ENCODE measurements at places on chromosomes 1 and 21.

DNA sequence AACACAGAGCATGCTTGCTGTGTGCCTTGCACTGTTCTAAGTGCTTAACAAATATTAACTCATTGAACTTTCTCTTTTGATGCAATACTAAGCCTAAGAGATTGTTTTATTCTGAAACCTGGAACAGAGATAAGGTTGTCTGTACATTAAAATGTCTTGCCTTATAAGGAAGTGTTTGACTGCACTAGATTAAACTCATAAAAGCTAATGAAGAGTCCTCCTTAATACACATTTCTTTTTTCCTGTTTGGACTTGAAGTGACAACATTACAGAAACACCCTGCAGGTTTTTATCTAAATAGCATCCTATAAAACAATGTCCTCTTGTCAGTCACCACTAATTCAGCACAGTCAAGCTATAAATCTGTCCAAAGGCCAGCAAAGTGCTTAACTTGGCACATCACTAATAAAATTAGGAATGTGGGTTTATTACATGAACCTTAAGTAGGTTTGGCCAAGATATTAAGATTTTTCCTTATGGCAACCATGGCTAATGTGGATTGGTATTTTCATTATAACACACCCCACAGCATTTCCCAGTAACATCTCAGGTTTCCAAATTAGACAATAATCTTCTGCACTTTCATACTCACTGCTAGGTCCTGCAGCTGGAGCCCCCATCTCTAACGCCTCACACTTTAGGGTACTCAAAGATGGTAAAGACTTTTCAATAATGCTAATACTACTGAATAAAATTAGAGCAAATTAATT lies 389.7 kb downstream of the LMO4 start:
- DNase-seq = no peak

GRCh38 chr1:206933333-206933945 lies 11.7 kb upstream of the FCMR start:
- peak; percentile 61 for DNase-seq

- no peak for DNase-seq
These were observed 1.6 kb upstream of the NECAP2 start for GRCh38 chr1:16438924-16439323.

DNA sequence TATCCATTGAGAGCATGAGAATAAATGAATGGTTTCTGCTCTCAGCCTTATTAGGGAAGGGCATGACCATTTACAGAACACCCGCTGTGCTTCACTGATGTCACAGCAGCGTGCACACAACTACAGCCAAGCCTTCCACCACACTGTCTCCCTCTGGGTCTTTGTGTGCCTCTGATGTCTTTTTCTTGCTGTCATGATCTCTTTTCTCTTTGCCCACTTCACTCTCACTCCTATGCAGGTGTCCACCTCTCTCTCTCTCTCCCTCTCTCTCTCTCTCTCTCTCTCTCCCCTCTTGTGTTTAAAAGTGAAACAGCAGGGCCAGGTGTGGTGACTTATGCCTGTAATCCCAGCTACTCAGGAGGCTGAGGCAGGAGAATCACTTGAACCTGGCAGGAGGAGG lies 232.5 kb upstream of the JUN start:
- no peak for DNase-seq

DNA sequence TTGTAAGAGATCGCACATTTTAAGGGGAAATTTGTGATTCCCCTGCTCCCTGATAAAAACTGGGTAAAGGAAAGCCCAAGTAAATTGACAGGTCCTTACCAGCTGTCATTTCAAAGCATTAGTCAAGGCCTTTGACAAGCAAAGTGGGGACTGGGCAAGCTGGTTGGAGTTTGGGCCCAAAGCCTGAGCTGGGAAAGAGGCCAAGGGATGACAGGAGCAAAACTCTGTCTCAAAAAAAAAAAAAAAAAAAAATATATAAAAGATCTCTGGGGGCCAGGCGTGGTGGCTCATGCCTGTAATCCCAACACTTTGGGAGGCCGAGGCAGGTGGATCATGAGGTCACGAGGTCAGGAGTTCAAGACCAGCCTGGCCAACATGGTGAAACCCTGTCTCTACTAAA lies 36.9 kb downstream of the SLC2A1 start:
- no peak for DNase-seq

DNA sequence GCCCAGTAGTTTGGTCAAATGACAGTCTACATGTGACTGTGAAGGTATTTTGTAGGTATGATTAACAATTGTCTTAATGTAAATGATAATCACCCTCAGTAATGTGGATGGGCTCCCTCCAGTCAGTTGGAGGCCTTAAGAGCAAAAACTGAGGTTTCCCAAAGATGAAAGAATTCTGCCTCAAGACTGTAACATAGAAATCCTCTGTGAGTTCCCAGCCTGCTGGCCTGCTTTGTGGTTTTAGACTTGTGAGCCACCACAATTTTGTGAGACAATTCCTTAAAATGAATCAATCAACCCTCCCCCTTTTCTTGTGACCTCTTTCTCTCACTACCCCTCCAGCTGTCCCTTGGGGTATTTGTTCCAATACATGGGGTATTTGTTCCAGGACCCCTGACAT lies 226.4 kb upstream of the DPYD start:
- no peak for DNase-seq

GRCh38 chr1:39683591-39684312 lies 7.5 kb downstream of the HPCAL4 start:
- DNase-seq = no peak

DNA sequence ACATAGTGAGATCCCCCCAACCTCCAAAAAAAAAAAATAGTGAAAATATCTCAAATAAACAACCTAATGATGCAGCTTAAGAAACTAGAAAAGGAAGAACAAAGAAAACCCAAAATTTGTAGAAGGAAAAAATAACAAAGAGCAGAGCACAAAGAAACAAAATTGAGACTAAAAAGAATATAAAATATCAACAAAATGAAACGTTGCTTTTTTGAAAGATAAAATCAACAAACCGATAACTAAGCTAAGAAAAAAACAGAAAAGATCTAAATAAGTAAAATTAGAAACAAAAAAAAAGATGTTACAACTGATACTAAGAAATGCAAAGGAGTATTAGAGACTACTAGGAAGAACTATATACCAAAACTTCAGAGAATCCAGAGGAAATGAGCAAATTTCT lies 139.3 kb upstream of the PALMD start:
- DNase-seq = no peak

- no peak for DNase-seq
These were observed 11.1 kb downstream of the PTPRC start for GRCh38 chr1:198649968-198650338.

- no peak for DNase-seq
These were observed 85.2 kb downstream of the TBX19 start for GRCh38 chr1:168365719-168366479.

GRCh38 chr1:214026985-214027384 lies 39.2 kb downstream of the PROX1 start:
- no peak for DNase-seq

- no peak for DNase-seq
These were observed 4.4 kb upstream of the ACTRT2 start for GRCh38 chr1:3016641-3017439.

- DNase-seq = peak; percentile 40
These were observed 62.7 kb downstream of the CASZ1 start for GRCh38 chr1:10733474-10734366.

DNA sequence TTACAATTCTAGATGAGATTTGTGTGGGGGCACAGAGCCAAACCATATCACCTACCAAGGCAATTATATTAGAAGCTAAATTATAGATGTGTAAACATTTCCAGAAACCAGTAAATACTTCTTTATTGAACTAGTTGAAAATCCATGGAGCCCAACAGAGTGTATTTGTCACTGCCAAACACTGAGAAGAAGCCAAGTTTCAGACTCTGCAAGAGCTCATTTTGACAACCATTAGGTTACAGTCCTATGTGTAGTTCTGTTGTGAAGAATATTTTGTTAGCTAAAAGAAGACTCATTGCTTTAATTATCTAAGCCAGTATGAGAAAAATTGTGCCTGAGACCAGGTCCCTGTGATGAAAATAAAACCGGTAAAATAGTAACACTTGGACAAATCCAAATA lies 358.9 kb upstream of the SGIP1 start:
- DNase-seq = no peak

- no peak for DNase-seq
These were observed 19.1 kb upstream of the KIAA1614 start for GRCh38 chr1:180893614-180894013.

DNA sequence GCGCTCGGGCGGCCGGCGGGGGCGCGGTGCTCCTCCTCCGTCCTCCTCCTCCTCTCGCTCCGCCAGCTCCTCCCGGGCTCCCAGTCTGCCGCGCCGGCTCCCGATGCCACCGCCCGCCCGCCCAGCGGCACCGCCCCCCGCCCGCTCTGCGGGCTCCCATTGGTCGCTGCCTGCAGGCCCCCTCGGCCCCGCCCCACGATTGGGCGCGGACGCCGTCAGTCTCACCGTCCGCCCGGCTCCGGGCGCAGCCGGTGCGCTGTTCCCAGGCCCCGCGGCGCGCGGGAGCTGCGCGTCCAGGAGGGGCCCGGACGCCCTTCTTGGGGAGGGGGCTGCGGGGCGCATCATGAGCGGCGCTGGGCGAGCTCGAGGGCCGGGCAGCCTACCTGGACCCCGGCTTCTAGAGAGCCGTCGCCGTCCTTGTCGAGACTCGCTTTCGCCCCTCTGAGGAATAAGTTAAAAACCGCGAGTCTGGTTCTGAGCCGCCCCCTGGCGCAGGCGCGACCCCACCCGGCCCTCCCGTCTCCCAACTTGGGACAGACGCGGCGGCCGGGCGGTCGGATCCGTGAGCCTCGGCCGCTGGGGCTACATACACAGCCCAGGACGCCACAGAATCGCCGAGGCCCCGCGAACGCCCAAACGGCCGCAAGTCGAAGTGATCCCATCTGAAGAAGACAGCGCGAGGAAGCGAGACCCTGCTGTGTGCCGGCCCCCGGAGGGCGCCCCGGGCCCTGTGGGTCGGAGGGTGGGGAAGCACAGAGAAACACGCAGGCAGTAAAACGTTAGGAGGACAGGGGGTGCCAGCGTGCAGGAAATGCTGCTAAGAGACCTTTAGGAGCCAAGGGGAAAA lies at the start of gene SIPA1L2:
TSS of gene SIPA1L2 (minus strand) at position 87 of the 847 bp plus-strand sequence. CDS start 114,794 bp downstream, outside the sequence.
- peak; percentile 82 for DNase-seq

- no peak for DNase-seq
These were observed 16.7 kb downstream of the RAB3B start for GRCh38 chr1:51973587-51974474.

DNA sequence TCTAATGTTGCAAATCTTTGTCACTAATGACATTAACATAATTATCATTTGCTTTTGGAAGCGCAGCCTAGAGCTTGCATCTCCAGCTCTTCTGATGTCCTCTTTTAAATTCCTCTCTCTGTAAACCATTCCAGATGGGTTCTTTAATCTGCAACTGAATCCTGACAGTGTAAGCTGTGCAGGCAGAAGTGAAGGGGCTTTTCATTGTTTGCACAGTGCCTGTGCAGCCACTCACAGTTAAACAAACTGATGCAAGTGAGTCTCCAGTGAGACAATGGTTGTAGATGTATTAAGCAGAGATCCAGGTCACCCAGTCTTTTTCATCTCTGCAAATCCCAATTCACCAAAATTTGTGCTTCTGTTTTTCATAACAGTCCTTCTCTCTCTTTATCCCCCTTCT lies 22.5 kb upstream of the FCRL5 start:
- no peak for DNase-seq
